HCEC 1CT (cell line): ENCODE measurements at places on chromosomes 12 and 14.
A peak's percentile ranks its signal among the peaks of the same experiment; 100 is the strongest.

GRCh38 chr14:33435911-33436689 is 497.4 kb downstream of the NPAS3 start:
- DNase-seq: no peak

- DNase-seq: no peak
These were observed 62.0 kb upstream of the TUNAR start for GRCh38 chr14:95814363-95815225.

- DNase-seq: no peak
These were observed 43.4 kb downstream of the TEAD4 start for GRCh38 chr12:3002646-3003045.

- peak; percentile 63 for DNase-seq
These were observed 201.2 kb downstream of the TTC8 start for GRCh38 chr14:89025561-89026236.

GRCh38 chr12:1073652-1074051 is 82.6 kb downstream of the ERC1 start:
- DNase-seq: peak; percentile 25

DNA sequence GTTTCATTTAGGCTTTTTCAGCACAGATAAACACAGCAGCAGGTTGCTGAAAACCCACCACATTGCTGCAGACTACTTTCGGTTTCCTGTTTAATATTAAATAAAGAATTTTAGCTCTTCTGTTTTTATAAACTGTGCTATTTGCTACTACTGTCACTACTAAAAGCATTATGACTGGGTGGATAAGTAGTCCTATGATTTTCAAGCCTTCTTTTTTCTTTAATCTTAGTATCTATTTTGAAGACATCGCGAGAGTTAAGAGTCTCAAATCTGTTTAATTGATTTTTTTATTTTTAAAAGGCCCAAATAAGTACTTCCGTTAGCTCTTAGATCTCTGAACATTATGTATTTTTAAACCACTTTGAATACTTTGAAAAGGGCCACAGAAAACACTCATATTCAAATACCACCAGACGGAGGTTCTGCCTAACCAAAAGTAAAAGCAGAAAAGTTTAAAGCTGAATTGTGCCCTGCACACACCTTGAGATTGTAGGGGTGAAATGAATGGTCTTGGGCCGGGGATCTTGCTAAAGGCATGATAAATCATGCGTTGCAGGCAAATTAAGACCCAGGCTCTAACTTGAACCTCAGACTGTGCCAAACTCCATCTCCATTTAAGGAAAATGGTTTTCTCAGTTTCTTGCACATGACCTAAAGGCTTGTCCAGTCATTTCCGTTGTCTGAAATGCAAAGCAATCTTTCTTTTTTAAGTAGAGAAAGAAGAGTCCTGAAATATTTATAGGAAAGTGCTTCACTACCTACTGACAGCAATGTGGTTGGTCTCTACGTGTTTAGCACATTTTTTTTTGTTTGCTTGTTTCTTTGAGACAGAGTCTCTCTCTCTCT is 13.6 kb upstream of the FOXN3 start:
- DNase-seq: peak; percentile 51

DNA sequence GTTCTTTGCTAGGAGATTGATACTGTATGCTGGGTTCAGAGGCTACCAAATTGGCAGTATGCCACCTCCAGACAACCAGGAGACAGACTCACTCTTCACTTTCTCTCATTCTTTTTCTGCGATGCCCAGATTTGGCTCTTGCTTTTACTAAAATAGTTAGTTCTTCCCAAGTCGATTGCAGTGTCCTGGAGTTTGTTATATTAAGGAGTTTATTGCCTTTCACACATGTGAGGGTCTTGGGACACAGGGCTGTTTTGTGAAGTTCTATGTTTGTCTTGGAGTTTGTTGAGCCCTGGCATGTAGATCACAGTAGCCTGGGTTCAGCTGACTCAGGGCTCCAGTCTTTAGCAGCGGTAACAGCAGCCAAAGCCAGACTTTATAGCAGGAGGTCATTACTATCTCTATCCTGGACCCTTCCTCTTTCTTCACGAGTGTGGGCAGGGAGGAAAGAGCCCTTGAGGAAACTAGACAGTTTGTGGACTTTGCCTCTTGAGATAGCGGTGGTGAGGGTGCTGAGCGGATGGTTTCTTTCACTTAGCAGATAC is 1.6 kb downstream of the MLEC start:
- DNase-seq: peak; percentile 26

DNA sequence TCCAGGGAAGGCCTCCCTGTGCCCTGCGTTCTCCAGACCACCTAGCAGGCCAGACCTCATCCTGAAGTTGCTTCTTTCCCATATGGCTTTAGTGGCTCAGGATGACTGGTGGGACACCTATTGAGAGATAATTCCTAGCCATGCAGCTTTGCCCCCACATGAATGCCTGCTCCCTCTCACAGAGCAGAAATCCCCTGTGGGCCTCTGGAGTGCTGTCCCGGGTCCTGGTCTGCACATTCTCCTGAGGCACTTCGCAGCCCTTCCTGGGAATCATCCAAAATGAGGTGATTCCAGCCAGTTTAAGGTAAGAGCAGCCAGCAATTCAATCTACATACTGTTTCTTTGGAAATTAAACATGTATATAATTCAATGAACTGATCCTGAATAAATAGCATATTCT is 135.9 kb downstream of the GPR65 start:
- DNase-seq: no peak

DNA sequence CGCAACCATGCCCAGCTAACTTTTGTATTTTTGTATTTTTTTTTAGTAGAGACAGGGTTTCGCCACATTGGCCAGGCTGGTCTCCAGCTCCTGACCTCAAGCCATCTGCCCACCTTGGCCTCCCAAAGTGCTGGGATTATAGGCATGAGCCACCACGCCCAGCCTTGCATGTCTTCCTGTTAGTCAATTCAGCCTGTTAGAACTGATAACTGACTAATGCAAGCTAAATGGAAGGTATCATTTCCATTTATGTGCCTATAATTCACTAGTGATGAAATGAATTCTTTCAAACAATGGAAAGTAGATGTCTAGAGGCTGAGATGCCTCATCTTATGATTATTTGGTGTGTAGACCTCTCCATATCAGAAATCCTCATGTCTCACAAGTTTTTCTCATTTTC is 37.3 kb upstream of the DIP2B start:
- no peak for DNase-seq

GRCh38 chr12:66345212-66345611 is 42.9 kb downstream of the HELB start:
- no peak for DNase-seq

- no peak for DNase-seq
These were observed 7.7 kb upstream of the NRL start for GRCh38 chr14:24122416-24122815.

DNA sequence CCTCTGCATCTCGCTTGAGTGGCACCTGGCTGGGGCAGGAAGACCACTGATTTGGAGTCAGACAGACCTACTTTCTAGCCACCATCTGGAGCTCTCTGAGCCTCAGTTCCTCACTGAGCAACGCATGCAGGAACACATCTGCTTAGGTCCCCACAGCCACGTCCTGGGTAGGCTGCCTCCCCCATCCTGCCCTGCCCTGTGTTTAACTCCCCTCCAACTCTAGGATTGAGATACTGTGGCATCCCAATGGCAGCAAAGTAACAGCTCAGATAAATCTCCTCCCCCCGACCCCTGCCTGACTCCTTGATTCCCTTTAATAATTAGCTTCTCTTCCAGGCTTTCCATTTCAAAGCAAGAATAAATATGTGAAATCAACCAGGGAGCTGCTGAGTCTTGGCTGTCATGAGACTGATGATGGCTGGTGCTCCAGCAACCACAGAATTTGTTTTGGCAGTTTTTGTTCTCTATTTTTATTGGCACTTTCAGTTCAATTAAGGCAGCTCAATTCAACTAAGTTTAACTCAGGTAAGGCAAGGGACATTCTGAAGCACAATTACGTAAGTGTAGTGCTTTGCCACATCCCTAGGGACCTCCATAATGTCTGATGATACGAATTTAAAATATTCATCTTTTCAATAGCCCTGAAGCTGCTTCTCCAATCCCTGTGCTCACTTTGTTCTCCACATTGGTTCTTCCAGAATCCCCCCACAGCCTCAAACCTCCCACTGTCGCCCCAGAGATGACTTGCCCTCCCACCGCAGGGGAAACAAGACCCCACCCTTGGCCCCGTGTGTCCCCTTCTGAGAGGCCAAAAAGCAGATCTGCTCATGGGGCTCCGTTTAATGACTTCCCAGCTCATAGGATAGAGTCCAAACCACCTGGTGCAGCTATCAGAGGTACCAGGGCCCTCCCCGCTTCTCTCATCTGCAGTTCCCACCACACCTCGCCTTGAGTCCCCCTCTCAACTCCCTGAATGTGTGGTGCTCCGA is 58.2 kb downstream of the ESR2 start:
- DNase-seq: no peak

GRCh38 chr14:22466491-22466890 is 122.5 kb downstream of the DAD1 start:
- peak; percentile 48 for DNase-seq

DNA sequence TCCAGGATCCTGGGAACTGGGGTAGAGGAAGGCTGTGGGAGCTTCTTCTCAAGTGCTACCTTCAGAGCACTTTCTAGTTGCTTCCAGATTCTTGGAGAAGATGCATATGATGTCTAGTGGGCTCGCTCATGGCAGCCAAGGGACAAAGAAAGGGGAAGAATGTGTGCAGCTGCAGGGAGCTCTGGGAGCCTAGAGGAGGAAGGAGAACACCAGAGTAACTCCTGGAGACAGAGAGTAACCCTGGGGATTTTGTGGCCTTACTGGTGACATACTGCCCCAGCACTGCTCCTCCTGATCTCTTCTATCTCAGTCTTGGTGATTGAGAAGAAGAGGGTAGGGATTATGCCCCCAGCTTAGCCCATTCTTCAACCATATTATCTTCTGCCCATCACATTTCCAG is 10.3 kb upstream of the SP7 start:
- DNase-seq: no peak

DNA sequence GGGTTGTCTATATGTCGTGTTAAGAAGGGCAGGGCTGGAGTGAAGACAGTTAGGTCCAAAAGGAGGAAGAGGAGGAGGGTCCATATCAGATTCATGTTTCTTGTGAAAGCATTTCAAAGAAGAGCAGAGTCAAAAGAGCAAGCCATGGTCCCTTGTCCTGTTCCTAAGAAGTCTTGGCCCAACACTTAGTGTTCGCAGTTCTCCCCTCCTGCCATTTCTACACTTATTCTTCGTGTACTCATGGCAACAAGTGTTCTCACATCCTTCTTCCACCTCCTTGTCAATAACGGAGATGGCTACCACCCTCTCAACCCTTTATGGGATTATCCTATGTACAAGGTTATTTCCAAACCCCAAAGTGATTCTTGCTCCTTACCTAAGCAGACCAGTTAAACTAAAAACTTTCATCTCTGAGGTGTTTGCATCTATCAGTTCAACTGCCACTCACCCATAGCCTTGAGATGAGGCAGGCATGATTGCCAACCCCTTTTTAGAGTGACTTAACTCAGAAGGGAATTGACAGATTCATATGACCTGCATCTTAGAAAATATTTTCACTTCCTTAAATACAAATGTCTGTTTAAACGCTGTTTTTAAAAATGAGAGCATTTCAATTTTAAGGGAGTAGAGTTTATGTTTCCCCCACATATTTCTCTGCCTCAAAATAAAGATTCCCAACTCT is 19.8 kb upstream of the RNASE2 start:
- no peak for DNase-seq

DNA sequence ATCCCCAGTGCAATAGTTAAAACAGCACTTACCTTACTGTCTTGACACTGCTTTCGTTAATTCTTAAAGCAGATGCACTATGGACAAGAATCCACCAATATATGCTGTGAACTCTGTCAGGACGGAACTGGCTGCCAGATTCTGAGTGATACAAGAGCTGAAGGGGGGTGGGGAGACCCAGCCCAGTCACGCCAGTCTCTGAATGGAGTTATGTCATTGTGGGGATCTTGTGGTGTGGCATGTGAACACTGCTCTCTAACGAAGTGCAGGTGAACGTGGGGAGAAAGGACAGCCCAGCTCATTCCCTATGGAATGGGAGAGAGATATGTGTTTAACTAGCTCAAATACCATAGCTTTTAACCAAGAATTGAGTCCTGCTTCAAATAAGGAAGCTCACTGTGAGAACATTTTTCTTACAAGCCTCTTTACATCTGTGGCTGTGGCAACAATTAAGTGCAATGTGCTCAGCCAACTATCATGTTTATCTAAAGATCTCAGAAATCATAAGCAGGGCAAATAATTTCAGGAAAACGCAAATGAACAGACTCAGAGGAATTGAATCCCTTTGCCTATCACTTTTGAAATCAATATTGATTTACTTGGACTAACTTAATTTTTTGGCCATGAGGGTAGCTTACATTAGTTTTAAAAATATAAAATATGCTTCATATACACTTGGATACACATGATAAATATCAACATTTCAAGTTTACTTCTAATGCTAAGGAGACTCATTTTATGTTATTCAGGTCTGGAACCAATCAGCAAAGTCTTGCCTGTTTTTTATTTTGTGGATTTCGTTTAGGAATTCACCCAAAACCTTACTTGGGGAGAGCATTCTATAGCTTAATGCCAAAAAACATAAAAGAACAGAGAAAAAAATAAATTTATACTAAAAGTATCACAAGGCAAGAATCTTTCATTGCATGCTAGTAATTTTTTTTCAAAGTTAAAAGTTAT is at the start of gene LUM:
Gene LUM (minus strand): TSS at position 129 of the 960 bp plus-strand sequence. CDS start 2,515 bp downstream, outside the sequence.
- DNase-seq: peak; percentile 66
